ENCODE measurements at places on chromosomes 7 and 10.

DNA sequence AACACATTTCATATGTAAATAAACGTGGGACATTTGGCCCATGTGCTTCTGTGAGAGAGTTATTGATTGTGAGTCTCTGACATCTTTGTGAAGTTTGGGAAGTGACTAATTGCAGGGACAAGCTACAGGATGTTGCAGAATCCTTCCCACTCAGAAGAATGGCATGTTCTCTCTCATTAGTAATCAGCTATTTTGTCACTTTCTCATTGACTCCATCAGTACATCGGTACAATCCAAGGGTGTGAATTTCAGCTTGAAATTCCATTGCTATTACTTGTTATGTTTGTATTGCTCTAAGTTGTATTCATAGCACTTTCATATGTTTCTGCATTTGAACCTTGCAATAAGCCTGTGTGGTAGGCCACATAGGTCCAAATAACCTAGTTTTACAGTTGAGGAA is 100.0 kb upstream of the KCNMA1 start:
- peak; percentile 97 for DNase-seq

GRCh38 chr7:133564484-133564883 is 311.6 kb downstream of the EXOC4 start:
- DNase-seq, result no peak

DNA sequence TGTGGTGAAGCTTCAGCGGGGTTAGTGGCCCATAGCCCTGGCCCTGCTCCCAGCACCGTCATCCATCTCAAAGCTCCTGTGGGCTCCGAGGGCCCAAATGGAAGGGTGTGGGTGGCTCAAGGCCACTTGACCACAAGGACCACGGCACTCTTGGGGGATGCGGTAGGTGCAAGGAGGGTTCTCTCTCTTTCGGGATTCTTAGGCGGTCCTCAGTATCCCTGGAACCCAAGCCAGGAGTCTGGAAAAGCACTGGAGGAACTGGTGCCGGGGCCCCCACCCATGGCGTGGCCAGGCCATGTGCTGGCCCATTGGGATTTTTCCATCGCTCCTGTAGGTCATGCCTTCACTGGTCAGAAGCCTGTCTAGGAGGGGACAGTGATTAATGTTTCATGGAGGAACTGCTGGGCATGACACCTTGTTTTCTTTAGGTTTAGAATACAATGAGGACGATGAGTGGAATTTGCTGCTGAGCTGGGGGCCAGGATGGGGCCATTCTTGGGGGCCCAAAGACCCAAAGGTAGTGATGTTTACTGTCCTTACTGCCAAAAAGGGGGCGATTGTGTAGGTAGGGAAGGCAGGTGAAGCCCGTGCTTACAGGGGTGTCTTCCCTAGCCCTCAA is 16.7 kb downstream of the AQP1 start:
- no peak for DNase-seq

GRCh38 chr7:75850235-75850634 is 28.6 kb upstream of the RHBDD2 start:
- DNase-seq, result no peak

Data from fibroblast of skin of right quadriceps (primary cell).